Stimulated activated CD8-positive, alpha-beta memory T cell treated with anti-CD3 and anti-CD28 coated beads, Interleukin-15, amount 100 ng/mL, for 24 hours (primary cell): ENCODE measurements at places on chromosomes 2 and 18.

- no peak for DNase-seq
These were observed 5.7 kb downstream of the SMC6 start for GRCh38 chr2:17747684-17748452.

DNA sequence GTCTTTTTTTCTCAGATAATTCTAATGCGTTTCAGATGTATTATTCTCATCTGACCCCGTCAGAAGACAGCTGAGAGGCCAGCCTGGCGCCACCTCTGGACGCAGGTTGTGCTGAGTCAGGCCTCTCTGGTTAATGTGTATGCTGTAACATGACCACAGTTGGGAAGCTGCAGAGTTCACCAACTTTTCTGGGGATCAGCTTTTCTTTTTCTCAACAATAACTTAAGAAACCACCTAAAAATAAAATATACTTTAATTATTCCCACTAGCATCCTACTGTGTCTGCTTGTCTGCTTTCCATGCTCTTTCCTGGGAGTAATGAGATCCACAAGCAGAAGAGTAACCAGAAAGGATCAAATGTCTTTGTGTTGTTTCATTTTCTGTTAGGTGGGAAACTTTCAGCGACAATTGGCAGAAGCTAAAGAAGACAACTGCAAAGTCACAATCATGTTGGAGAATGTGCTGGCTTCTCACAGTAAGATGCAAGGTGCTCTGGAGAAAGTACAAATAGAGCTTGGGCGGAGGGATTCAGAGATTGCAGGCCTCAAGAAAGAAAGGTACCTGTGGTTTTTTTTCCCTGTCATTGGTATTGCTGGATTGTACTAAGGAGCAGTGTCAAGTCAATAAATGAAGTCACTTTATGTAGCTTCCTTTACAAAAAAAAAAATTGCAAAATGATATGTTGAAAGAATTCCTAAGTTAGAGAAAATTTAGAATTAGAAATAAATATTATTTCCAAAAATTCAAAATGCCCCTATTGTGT is 79.8 kb downstream of the CCDC150 start:
- no peak for DNase-seq

- no peak for DNase-seq
These were observed 27.7 kb upstream of the SMCHD1 start for GRCh38 chr18:2627821-2628276.

DNA sequence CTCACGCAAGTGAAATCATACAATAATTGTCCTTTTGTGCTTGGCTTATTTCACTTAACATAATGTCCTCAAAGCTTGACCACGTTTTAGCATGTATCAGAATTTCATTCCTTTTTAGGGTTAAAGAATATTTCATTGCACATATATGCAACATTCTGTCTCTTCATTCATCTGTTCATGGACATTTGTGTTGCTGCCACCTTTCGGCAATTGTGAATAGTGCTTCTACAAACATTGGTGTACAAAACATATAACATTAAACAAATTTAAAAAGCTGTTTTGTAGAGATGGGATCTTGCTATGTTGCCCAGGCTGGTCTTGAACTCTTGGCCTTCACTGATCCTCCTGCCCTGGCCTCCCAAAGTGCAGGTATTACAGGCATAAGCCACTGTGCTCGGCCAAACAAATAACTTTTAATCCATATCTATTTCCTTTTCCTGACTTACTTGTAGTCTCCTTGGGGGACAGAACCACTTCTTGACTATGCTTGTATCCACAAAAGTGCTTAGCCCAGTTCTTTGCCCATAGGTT is 209.3 kb downstream of the SLC4A3 start:
- no peak for DNase-seq

DNA sequence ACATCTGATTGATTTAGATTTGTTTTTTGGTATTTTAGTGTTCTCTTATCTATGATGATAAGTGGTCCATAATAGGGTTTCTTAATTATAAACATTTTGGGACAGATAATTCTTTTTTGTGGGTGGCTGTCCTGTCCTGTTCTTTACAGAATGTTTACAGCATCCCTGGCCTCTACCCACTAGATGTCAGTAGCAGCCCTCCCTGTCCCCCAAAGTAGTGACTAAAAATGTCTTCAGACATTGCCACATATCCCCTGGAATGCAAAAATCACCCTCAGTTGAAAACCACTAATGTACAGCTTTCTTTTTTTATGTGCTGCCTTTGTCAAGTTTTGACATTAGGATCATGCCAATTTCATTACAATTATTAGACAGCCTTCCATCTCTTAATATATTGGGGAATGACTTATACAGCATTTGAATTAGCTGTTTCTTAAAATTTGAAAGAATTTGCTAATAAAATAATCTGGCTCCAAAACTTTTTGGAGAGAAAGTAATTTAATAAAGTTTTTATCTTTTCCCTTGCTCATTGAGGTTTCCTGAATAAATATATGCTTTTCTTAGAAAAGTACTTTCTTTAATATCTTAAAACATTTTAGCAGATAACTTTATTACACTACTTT is 19.5 kb downstream of the WIPF1 start:
- no peak for DNase-seq

GRCh38 chr2:141048951-141049350 is 1081.9 kb downstream of the LRP1B start:
- no peak for DNase-seq

GRCh38 chr2:45337481-45337880 is 273.6 kb downstream of the SRBD1 start:
- no peak for DNase-seq

- DNase-seq: no peak
These were observed 29.4 kb upstream of the TSPYL6 start for GRCh38 chr2:54285451-54285850.

DNA sequence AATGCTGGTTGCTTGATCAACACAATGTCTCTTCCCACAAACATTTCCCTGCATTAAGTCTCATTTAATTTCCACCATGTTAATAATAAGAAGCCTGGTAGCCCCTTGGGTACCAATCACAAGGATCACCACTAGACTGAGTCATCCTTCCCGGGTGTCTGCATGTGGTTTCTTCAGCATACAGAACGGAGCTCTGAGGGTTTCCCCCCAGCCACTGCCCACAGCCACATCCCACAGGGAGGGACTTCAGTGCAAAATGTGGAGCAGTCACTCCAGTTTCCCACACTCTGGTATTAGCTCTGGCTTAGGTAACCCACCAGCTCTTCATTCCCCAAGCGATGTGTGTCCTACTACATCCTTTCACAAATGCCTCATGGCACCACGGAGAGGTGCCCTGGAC is 42.7 kb upstream of the POLE4 start:
- no peak for DNase-seq

- DNase-seq: no peak
These were observed 13.1 kb downstream of the TYMS start for GRCh38 chr18:670522-670921.

- DNase-seq: no peak
These were observed 36.6 kb upstream of the DSC1 start for GRCh38 chr18:31199190-31199769.

GRCh38 chr2:86048383-86048701 is 57.3 kb downstream of the POLR1A start:
- no peak for DNase-seq

- DNase-seq: no peak
These were observed 309.3 kb upstream of the LRRTM4 start for GRCh38 chr2:77831471-77831870.

- no peak for DNase-seq
These were observed 5.1 kb downstream of the NFATC1 start for GRCh38 chr18:79400591-79401381.

GRCh38 chr2:208311321-208311720 is 45.3 kb downstream of the PIKFYVE start:
- no peak for DNase-seq

DNA sequence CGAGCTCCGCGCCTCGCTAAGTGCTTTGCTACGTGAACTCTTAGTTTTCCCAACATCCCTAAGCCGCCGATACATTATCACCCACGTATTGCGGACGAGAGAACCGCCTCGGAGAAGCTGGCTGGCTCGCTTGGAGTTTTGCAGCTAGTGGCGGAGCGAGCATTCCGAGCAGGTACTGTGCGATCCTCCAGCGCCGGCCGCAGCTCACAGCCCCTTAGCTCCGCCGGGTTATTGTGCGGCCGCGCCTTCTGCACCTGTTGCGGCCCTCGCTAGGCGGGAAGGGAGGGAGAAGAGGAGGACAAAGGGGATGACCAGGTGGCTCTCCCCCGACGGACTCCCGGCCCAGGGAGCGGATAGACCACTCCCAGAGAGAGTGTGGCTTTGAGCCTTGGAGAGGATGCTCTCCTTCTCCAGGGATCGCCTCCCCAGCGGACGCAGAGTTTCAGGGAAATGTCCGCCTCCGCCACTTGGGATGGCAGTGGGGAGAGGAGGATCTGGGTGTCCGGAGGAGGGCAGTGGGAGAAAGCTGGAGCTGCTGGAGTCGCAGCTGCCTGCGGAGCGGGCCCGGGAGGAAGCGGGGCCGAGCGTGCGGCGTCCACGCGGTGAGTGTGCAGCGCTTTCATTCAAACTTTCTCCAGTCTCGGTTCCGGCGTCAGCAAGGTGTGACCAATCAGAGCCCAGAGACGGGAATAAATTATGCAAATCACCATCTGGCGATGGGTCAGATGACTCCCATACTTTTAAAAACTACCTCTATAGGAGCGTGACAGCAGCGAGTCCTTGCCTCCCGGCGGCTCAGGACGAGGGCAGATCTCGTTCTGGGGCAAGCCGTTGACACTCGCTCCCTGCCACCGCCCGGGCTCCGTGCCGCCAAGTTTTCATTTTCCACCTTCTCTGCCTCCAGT is at the start of gene LIPG:
LIPG (plus strand) TSS at position 769 of the 905 bp plus-strand sequence. CDS start 252 bp downstream, outside the sequence.
- DNase-seq: no peak

- DNase-seq: no peak
These were observed 18.0 kb downstream of the PARD6G start for GRCh38 chr18:80229363-80229762.

DNA sequence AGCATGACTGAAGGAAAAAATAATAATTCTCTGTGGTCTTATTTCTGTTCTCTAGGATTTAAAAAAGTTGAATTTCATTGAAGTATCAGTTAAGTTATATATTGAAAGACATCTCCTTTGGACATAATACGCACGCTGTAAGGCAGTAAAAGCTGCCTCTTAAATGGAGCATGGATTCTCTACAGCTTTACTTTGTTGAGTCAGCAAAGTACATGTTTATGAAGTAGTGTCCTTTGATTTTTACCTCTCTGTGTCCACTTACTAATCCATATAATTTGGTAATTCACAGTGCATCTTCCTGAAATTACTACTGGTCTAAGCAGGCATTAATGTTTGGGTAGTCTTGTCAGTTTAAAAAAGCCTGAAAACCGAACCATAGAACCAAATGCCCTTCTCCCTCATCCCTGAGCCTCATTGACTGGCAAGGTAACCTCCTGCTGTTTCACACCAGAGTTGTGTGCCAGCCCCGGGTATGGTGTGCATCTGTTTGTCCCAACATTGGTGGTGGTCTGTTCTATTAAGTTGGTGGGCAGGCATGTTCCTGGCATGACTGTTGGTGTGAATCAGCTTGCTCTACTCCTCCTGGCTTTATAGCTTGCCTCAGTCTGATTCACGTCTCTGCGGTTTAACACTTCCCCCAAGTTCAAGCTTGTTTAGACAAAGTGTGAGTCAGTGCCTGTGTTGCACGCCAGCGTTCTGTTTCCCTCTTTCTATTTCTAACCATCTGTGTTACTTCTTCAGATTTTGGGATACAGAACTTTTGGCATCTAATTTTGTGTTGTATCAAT is 71.0 kb upstream of the ITM2C start:
- peak; percentile 12 for DNase-seq

DNA sequence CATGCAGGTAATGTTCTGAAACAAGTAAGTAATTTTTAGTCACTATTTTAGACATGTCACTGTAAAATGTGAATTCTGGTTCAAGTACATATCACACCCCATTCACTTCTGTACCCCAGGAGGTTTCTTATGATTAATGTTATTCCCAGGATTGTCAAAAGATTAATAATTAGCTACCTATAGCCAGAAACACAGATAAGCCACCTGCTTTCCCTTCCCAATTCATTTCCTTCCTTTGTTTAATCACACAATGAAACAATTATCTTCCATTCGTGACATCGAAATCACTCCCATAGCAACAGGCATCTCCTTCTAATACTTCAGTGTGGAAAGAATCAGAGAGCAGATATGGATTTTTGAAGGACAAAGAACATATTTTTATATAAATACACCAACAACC is 1650.3 kb upstream of the CELF4 start:
- no peak for DNase-seq

- no peak for DNase-seq
These were observed 1.0 kb downstream of the CNNM3 start for GRCh38 chr2:96816836-96817702.

GRCh38 chr2:141828761-141829160 is 302.1 kb downstream of the LRP1B start:
- no peak for DNase-seq

- no peak for DNase-seq
These were observed 289.2 kb downstream of the ERBB4 start for GRCh38 chr2:212249451-212249850.

DNA sequence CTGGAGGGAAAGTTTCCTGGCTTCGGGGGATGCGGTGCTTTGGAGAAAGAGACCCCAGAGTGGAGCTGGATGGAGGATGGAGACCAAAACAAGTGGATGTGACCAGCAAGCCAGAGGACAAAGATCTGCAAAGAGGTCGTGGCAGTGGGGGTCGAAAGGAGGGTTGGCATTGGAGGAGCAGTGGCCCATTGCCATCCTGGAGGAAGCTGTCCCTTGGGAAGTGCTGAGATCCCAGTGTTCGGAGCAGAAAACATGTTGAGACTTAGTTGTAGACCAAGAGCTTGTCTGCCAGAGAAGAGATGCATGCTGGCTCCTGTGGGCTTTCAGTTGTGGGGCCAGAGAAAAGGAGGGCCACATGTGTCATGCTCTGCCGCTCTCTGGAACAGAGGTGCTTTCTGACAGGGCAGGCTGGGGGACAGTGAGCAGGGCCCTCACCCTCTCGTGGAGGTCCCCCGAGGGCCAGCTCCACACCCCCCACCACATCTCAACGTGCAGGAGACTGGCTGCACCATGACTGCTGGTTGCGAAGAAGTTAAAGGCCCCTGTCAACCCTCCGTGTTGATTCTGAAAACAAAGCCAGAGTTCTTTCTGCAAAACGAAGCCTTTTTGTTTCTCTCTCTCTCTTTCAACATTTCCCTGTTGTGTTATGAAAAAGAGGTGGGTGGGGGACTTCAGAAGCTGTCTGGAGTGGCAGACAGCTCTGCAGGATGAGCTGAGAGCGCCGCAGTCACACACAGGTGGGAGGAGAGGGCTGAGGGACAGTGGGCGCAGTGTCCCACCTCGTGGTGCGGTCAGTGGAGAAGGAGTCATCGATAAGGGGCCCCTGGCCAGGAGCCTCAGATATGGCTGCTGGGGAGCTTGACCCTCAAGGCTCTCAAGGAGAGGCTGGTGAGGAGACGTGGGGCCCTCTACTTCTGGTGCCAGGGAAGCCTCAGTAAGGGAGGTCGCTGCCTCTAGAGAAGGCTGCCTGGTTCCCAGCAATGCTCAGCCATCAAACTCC is 77.6 kb upstream of the BCL2L11 start:
- DNase-seq: no peak
